Osteoblast (primary cell): ENCODE measurements at places on chromosomes 5 and 9. TPM values are rescaled to one million over a fixed set of nuclear protein-coding genes. Genes with fewer than 3 reads are reported as not detected.
A peak's percentile ranks its signal among the peaks of the same experiment; 100 is the strongest.

- no peak for DNase-seq
Observed at GRCh38 chr5:2744485-2744884, 7.0 kb downstream of the IRX2 start.

GRCh38 chr9:93899609-93900435 is 55.3 kb downstream of the BARX1 start:
- DNase-seq = peak; percentile 84

GRCh38 chr5:170510559-170510958 is 6.7 kb downstream of the KCNIP1 start:
- DNase-seq = no peak

Gene SNX24
- total RNA-seq = 22.7 and 26.4 TPM in 2 replicates

Gene CDC20B
- total RNA-seq = not detected in 2 replicates

DNA sequence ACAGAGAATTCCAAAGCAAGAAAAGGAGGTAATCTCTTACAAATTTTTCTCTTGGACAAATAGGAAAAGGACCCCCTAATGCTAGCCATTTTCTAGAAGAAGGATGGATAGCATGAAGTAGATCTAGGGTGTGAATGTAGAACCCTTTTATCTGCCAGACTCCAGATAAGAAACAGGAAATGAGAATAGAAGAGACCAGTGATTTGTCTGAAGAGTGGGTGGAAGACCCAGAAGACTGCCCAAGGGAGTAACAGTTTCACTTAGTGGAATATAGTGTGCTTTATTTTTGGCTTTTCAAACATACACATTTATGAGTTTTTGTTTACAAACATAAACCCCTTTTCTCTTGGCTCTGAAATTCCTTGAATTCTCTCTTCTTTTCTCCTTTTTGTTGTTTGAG is 25.0 kb downstream of the ECM2 start:
- no peak for DNase-seq

GRCh38 chr5:118937393-118938061 is 50.8 kb downstream of the DTWD2 start:
- DNase-seq = no peak

- DNase-seq = no peak
Observed at GRCh38 chr5:76495870-76496269, 92.8 kb downstream of the IQGAP2 start.

Gene PTGR1
- 55.1 and 62.6 TPM in 2 replicates for total RNA-seq

DNA sequence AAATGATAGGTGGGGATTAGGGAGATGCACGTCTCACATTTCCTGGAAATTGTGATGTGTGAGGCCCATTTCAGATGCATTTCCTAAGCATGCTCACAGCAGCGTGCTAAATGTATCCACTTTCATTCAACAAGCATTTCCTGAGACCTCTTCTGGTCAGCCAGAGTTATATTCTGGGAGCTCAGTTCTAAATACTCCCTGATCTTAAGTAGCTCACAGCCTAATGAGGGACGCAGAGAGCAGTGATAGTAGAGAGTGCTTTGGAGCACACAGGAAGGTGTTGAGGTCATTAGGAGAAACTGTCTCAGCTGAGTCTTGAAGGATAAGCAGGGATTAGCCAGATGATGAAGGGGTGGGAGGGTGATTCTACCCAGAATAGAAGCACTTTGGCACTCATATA is 46.2 kb upstream of the FSD1L start:
- peak; percentile 32 for DNase-seq

Gene SPINK6
- total RNA-seq = not detected in 2 replicates

- DNase-seq = peak; percentile 77
Observed at GRCh38 chr5:168552146-168552545, 23.0 kb downstream of the FBLL1 start.

DNA sequence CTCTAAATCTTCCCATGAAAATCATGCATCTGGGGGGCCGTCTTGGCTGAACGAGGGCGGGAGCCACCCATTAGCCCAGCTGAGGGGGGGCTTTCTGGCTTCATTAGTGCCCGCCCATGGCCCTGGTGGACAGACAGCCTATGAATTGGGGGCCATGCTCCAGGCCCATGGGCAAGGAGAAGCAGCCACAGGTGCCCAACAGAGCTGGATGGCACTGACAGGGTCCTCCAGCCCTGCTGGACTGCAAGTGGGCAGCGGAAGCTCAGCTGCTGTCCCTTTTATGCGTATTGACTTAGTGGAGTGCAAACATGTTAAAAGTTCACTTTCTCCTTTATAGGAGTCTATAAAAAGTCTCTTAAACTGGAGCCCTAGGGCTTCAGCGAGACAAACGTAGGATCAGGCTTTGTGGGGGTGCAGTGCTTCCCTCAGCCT is 75.3 kb downstream of the MACROH2A1 start:
- DNase-seq = no peak

Gene MRNIP
- 10.1 and 12.7 TPM in 2 replicates for total RNA-seq

- peak; percentile 81 for DNase-seq
Observed at GRCh38 chr5:71782771-71783770, 64.0 kb downstream of the CARTPT start.

DNA sequence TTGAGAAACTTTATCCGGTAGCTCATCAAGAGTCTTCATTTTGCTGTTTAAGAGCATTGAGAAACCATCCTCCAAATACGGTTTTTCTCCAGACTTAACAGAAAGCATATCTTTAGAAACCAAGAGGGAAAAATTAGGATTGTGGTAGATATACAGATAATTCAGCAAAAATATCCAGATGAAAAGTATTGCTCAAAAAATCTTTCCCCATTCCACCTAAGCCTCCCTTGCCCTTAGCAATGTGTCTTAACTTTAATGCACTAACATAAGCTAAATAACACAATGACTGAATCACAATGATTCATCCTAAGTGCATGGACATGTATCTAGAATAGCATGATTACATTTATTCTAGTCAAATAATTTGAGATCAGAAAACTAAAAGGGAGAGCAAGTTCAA is 130.3 kb upstream of the TARS1 start:
- DNase-seq = peak; percentile 54

Gene C1QTNF3
- 2.2 and 2.4 TPM in 2 replicates for total RNA-seq

- DNase-seq = no peak
Observed at GRCh38 chr5:111933086-111933485, 176.1 kb upstream of the NREP start.

- DNase-seq = peak; percentile 83
Observed at GRCh38 chr9:90805006-90805996, 3.7 kb downstream of the SYK start.

GRCh38 chr9:93206576-93207155 is 22.7 kb downstream of the WNK2 start:
- DNase-seq = peak; percentile 44

GRCh38 chr9:134839455-134840125 is 41.0 kb upstream of the FCN2 start:
- peak; percentile 79 for DNase-seq

GRCh38 chr9:76700916-76701315 is 63.3 kb upstream of the PCA3 start:
- no peak for DNase-seq

DNA sequence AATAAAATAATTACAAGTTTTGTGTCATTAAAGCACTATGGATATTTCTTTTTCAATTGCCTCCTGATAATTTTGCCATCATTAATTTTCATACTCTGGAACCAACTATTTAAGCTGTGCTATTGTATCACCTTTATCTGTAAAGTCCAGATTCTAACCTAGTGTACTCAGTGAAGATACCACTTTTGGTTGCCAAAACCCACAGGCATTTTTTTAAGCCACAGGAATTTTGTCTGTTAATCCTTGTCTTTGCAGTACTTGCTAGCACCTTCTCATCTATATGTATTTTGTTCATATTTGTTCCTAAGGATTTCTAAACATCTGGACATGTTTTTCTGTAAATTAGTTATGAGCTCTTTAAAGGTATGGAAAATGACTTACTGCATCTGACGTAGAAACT is 481.4 kb upstream of the DAB2 start:
- DNase-seq = peak; percentile 53

DNA sequence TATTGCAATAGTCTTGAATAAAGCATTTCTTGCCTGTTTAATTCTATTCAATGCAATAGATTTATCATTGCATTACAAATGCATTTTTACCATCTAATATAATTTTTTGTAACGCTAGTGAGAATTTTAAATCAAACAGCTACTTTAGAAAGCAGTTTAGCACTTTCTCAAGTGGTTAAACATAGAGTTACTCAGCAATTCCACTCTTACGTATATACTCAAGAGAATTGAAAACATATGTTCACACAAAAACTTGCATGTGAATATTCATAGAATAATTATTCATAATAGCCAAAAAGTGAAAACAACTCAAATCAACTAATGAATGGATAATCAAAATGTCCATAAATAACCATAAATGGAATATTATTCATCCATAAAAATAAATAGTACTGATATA is 244.7 kb downstream of the TMEM167A start:
- no peak for DNase-seq

- peak; percentile 80 for DNase-seq
Observed at GRCh38 chr5:39256477-39257235, 37.3 kb upstream of the FYB1 start.

GRCh38 chr9:91382298-91382697 is 20.6 kb upstream of the AUH start:
- no peak for DNase-seq

DNA sequence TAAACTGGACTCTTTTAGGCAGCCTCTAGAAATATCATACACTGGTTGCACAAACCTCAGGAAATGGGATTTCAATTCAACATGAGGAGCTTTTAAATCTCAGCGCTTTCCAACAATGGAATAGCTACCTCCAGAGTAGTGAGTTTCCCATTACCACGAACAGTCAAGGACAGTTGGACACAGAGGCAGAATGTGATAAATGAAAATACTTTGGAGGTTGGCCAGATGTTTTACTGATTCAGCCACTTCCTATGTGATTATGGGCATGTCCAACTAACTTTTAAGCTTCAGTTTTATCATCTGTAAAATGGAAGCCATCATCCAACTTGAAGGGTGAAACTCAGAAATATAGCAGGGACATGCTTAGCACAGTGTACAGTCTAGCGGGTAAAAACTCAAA is 2.1 kb downstream of the FBXW2 start:
- DNase-seq = no peak

- DNase-seq = no peak
Observed at GRCh38 chr5:81310402-81311063, 9.1 kb downstream of the ZCCHC9 start.

DNA sequence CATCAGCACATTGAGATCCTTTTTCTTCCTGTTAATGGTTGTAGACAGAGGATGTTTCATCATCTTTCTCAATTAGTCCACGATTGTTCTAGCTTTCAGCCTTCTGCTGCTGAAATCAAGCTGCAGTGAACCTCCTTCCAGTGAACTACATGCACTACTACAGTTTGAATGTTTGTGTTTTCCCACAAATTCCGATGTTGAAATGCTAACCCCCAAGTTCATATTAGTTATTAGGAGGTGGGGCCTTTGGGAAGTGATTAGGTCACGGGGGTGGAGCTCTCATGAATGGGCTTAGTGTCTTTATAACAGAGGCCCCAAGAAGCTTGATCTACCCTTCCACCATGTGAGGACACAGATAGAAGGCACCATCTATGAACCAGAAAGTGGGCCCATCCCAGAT is 32.9 kb downstream of the NSG2 start:
- no peak for DNase-seq

DNA sequence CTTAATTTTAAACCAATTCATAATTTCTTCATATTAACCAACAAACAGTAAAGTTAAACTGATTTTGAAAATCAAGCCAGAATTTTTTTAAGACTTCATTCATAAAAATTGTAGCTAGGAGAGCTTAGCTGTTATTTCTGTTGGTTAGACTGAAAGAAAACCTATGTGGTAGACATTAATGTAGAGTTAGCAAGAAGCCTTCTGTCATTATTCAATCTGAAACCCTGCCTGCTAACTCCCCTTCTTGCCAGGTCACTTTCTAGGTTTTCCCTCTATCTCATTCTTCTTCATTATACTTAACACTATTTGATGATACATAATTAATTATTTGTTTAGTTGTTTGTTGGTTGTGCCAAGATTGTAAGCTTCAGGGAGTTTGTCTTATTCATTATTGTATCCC is 304.3 kb upstream of the MEF2C start:
- DNase-seq = no peak

DNA sequence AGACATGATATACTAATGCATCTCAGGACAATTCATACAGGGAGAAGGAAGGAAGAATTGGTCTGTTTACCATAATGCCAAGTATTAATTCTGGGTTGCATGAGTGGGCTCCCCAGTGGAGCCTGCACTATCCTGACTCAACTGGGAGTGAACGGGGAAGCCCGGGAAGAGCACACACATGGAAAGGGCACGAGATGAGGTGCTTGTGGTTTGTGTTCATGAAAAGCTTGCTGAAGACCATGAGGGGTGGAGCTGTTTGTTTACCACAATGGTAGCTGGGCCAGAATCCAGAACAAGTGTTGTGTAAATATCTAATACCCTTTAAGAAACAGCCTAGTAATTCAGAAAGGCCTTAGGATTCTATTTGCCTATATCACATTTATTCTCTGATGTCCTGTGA is 44.6 kb downstream of the POC5 start:
- DNase-seq = no peak

DNA sequence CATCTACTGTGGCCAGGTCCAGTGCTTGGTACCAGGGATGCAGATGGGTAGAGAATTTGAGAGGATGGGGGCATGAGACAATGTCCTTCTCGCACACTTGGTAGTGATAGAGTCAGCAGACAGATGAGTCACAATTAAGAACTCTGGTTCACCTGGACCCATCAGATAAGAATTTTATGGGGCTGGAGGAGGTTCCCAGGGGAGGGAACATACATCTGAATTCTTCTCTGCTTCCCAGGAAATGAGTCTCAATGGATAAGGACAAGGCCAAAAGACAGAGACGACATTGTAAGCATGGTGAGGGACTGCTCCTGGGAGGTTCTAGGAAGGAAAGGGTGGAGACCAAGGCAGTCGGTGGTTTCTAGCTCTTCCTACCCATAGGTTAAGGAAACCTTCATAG is 5.3 kb downstream of the SLC4A9 start:
- no peak for DNase-seq

DNA sequence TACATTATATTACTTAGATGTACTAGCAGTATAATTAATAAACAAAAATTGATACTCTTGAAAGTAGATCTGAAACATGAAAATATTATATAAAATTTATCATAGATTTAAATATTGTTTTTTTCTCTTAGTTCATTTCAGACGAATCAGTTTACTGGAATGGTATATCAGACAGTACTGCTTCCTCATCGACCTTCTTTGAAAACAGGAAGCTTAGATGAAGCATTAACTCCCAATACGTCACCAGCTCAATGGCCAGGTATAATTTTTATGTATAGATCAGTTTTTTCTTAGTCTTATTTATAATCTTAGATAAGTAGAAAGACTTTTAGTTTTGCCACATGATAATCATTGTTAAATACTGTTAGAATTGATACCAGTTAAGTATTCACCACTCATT is 106.3 kb downstream of the DMXL1 start:
- DNase-seq = no peak
